ENCODE measurements at places on chromosomes 2 and 18. TPM values are rescaled to one million over a fixed set of nuclear protein-coding genes. Genes with fewer than 3 reads are reported as not detected.

The MLPH gene
- 15.0 TPM for polyA plus RNA-seq

The DSG1 gene
- 0.01 TPM for polyA plus RNA-seq

The STPG4 gene
- not detected for polyA plus RNA-seq

The MC2R gene
- not detected for polyA plus RNA-seq

The XDH gene
- 0.10 TPM for polyA plus RNA-seq

The BOLL gene
- not detected for polyA plus RNA-seq

The RTKN gene
- polyA plus RNA-seq: 8.5 TPM

The CDKL4 gene
- polyA plus RNA-seq: 0.06 TPM

The INPP5D gene
- polyA plus RNA-seq: 8.1 TPM

The CCDC195 gene
- polyA plus RNA-seq: not detected

The CNTNAP5 gene
- not detected for polyA plus RNA-seq

Data from adipose tissue (tissue), 3 donors.